ENCODE measurements at places on chromosomes 16 and 17.

- no peak for DNase-seq
Observed at GRCh38 chr16:11857161-11857560, 5.8 kb upstream of the RSL1D1 start.

DNA sequence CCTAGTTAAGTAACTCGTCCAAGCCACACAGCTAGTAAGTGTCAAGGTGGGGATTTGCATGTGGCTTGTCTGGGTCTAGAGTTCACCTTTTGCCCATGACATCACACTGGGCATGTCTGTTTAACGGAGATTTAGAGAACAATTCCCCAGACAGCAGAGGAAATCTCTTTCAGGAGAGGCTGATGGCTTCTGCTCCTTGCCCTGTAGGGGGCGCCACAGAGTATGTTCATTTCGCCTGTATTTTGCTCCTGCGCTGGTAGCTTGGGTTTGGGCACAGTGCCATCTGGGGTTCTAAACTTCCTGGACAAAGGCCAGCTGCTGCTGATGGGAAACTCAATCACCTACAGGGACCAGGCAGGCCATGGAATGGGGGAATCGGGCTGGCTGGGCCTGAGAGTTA lies 20.4 kb downstream of the OTOA start:
- no peak for DNase-seq

DNA sequence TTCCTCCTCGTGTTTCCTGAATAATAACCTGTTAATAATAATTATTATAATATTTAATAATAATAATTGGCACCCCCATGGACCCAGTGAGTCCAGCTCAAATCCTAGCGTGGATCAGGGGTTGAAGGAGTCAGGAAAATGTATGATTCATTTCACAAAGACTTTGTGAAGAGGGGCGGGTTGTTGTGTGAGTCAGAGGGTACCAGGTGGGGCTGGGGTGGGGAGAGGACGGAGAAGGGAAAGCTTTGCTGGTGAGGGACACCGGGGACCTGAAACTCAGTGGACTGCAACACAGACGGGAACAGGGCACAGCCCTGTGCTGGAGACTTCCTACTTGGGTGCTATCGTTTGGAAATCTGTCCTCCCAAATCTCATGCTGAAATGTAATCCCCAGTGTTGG lies 3.1 kb upstream of the ADORA2B start:
- DNase-seq, result no peak

GRCh38 chr17:7946441-7946840 lies 14.4 kb downstream of the CNTROB start:
- no peak for DNase-seq

GRCh38 chr16:27374804-27375425 lies 27.1 kb upstream of the IL21R start:
- DNase-seq, result peak; percentile 47

DNA sequence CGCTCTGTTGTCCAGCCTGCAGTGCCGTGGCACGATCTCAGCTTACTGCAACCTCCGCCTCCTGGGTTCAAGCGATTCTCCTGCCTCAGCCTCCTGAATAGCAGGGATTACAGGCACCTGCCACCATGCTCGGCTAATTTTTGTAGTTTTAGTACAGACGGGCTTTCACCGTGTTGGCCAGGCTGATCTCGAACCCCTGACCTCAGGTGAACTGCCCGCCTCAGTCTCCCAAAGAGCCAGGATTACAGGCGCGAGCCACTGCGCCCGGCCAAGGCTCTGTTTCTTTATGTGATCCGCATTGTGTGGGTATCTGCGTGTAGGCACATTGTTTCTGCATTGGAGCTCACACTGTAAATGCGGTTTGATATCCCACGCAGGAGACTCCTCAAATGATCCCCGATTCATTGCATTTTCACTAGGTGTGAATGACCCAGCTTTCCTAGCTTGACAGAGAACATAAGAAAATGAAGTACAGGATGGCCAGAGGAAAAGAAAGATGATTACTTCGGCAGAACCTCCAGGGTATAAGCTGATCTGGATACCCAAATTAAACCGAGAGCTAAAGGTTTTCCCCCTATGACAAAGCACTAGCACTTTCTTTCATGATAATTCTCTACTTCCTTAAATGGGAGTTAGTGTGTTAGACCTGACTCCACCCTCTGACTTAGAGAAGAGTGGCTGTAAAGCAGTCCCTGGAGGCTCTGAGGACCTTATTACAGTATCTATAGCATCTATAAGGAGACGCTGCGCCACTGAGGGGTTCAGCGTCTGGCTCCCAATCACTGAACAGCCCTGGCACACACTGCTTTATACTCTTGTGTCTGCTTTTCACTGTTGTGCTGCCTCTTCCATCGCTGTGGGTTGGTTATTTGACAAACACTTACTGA lies 17.3 kb downstream of the COTL1 start:
- DNase-seq, result no peak

DNA sequence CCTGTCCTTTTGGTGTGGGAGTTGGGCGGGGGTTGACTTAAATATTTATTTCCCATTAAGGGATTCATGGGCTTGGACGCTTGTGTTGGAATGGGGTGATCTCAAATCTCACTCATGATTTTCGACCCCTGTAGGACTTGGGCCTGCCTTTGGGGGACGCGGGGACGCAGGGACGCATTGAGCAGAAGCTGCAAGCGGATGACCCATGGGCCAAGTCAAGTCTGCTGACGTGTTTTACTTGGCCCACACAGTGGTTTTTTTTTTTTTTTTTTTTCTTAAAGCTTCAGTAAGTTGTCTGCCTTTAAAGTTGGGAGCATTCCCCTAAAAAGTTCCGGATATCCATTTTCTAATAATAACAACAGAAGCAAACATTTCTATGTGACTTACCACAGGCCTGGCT lies 28.9 kb downstream of the CMIP start:
- no peak for DNase-seq

- DNase-seq, result no peak
Observed at GRCh38 chr17:2929881-2930533, 133.4 kb downstream of the OR1D5 start.

- DNase-seq, result no peak
Observed at GRCh38 chr17:3904501-3904900, 11.6 kb upstream of the CAMKK1 start.

- no peak for DNase-seq
Observed at GRCh38 chr17:79053251-79053925, 21.2 kb upstream of the ENGASE start.

DNA sequence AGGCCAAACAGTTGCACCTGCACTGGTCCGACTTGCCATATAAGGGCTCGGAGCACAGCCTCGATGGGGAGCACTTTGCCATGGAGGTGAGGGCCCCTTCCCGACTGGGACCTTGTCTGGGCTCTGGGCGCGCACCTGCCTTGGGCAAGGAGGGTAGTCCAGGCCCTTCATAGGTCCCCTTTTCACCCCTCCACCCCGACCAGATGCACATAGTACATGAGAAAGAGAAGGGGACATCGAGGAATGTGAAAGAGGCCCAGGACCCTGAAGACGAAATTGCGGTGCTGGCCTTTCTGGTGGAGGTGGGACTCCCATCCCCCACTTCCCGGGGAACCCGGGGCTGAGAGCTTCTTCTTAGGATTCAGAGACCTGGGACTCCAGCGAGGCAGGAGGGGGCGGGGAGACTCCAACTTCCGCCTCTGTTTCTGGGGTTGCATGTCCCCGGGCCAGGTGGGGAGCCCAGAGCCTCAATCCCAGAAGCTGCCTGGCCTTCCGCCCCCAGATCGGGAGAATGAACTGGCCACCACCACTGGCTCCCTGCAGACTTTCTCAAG lies 7.8 kb downstream of the CA4 start:
- DNase-seq, result no peak

GRCh38 chr17:35147375-35147905 lies at the start of gene UNC45B:
TSS of gene UNC45B (plus strand) at chr17:35147817. CDS start at chr17:35148264, 447 bp downstream.
- DNase-seq, result no peak

DNA sequence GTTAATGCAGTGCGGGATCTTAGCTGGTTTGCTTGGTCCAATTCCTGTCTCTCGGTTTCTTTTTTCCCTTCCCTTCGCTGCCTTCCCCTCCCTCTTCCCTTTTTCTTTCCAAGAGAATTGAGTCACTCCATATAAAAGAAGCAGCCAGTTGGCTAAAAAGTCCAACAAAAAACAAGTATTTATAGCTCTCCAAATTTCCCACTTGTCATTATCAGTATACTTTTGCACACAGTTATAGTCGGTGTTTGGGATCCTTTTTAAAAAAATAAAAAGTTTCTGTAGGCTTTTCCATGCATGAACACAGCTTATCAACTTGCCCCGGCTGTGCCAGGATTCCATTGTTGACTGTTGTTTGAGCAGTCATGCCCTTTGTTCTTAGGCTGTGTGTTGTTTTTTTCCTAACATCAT lies 24.9 kb downstream of the HMOX2 start:
- no peak for DNase-seq

DNA sequence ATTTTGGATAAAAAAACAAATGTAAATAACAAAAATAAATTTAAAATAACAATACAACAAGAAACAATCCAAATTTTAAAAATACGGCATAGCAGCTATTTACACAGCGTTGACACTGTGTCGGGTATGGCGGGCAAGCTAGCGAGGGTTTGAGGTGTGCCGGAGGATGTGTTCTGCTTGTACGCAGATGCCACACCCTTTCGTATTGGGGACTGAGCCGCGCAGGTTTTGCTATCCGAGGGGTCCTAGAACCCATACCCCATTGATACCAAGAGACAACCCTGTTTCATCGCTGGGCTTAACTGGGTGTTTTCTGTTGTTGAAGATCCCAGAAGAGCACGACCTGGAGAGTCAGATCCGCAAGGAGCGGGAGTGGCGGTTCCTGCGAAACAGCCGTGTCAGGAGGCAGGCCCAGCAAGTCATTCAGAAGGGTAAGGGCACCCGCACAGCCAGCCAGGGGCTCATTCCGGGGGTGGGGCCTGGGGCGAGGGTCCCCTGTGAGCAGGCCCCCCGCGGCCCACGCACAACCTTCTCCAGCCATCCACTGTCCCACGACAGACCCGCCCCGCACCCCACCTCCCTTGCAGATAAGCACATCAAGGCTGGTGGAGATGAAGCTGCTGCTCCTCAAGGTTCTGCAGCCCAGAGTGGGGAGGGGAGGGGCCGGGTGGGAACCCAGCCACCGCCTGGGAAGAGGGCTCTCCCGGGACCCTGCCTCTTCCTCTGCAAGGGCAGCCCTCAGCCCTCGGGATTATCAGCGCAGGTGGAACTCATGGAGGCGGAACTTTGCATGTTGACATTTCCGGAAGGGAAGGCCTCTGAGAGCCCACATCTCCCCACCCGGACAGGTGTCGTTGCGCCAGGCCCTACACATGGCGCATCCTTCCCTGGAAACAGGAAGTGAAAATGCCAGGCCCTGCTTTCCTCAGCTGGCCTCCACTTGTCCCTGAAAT lies 51.2 kb upstream of the CHMP6 start:
- no peak for DNase-seq

GRCh38 chr16:57069053-57069452 lies 23.3 kb upstream of the CPNE2 start:
- DNase-seq, result no peak

- no peak for DNase-seq
Observed at GRCh38 chr16:89013692-89014402, 36.8 kb upstream of the CBFA2T3 start.

GRCh38 chr16:10741844-10742243 lies 1.8 kb upstream of the NUBP1 start:
- no peak for DNase-seq

GRCh38 chr17:37476431-37477120 lies 13.1 kb upstream of the DUSP14 start:
- DNase-seq, result no peak

DNA sequence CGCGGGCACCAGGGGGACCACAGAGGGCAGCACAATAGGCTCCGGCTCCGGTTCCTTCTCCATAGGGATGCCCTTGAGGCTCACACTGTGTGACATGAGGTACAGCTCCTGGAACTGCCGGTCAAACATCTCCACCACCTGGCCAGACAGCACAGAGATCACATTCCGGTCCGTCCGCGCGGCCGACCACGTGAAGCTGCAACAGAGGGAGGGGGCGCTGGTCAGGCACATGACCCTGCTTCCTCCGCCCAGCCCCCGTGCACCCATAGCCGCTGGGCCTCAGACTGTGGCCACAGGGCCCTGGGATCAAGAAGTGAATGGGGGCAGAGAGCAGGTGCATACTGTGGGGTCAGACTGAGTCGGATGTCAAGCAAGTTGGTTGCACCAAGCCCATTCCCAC lies 25.9 kb downstream of the FAM83G start:
- DNase-seq, result no peak

DNA sequence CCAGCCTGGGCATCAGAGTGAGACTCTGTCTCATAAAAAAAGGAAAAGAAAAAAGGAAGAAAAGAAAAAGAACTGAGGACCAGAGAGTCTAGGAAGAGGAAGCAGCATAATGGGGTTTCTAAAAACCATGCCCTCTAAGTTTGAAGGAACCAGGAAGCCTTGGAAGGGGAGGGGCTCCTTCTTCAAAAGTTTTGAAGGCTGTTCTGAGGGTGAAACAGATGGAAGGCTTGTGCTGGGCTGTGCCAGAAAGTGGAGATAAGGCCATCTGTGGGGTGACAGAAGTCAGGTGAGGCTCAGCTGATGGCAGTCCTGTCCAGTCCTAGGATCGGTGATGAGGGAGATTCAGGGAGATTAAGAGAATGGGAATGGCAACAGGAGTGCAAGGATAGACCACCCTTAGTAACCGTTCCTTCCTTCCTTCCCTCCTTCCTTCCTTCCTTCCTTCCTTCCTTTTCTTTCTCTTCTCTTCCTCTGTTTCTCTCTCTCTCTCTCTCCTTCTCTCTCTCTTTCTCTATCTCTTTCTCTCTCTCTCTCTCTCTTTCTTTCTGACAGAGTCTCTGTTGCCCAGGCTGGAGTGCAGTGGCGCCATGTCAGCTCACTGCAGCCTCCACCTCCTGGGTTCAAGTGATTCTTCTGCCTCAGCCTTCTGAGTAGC lies 182.6 kb downstream of the NTN1 start:
- no peak for DNase-seq

DNA sequence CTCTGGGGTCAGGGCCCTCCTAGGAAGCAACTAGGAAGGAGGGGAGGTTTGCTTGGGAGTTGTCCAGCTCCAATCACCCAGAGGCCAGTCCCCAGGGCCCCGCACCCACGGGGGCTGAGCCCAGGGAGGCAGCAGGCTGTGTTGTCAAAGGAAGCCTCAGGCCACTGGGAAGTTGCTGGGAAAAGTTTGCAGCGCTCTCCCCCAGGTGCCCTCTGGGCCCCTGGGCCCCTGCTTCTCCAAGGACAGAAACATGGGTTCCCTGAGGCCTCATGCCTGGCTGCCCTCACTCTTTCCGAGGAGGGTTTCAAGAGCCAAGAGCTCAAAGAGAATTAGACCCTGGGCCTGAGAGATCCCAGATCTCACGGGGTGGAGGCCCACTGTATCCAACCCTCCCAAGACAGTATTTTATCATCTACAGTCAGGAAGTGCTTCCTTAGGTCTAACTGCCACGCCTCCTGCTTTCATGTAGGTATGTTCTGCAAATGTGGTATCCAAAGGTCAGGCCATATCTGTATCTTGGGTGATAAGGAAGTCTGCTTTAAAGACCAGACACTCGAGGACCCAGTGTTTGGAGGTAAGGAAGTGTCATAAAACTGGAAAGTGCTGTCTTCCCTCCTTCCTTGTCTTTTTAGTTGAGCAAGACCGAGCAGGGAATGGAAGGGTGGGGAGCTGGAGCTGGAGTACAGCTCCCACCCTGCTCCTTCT lies 44.2 kb upstream of the ZNF423 start:
- no peak for DNase-seq

All from fibroblast of skin of left quadriceps (primary cell).